Activated T-helper 1 cell treated with Interleukin-2 at 50 U/mL for 16 hours (primary cell): ENCODE measurements at places on chromosomes 13 and 19.

DNA sequence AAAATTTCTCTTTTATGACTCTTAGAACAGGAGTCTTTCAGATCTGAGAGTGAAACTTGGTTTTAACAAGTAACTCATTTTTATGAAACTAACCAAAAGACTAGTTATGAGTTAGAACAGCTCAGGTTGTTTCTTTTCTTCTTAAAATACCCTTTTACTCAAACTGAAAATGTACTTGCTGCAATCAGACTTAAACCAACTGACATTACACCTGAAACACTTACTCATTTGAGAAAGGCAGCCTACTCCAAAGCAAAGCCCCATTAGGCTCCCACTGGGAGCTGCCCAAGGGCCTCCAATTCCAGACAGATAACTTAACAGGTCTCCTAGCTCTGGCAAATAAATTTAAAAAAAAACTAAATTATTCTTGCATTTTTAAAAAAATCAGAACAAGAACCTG, 3.6 kb downstream of the FOXO1 start:
- DNase-seq: no peak

DNA sequence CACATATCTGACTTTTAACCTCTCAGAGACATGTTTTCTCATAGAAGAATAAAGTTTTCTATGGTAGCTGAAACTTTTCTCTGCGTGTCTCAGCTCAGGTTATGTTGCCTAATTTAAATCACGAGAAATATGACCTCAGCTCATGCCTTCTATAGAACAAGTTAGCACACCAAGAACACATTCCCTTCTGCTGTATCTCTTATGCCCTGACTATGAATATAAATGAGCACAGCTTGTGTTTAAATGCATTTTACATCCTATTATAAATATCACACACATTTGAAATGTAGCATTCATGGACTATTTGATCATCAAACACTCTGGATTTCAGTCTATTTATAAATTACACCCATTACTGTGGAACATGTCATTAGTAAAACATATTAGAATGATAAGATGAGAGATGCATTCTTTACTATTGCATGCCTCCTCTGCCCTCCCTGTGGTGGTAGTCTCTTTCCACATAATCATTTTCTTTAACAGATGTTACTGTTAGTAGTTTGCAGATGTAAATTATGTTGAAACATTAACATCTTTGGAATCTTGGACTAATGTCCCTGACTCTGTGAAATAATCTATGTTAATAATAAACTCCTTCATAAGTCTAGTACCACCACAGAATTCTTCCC, 2044.9 kb upstream of the PCDH20 start:
- no peak for DNase-seq

GRCh38 chr19:14768001-14768400, 10.4 kb downstream of the ADGRE2 start:
- DNase-seq: no peak

DNA sequence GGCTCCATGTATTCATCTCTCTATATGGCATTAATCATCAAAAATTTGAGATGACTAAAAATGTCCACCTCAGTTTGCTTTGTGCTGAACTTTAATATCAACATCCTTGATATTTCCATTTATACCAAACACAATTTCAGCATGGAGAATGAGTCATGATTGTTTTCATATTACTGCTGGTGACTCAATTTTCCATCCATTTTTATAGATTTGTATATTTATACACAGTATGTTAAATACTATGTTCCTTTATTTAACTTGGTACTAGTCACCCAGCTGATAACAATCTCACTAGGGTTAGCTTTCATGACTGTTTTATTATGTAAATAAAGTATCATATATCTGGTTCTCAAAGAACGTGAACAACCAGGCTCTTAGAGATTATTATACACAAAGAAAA, 1255.1 kb downstream of the SLITRK1 start:
- no peak for DNase-seq

- DNase-seq: no peak
These were observed 23.2 kb upstream of the RPL21 start for GRCh38 chr13:27228131-27228530.

- no peak for DNase-seq
These were observed 195.7 kb downstream of the PDS5B start for GRCh38 chr13:32781906-32782305.

- no peak for DNase-seq
These were observed 227.6 kb downstream of the FGF9 start for GRCh38 chr13:21898459-21898858.

DNA sequence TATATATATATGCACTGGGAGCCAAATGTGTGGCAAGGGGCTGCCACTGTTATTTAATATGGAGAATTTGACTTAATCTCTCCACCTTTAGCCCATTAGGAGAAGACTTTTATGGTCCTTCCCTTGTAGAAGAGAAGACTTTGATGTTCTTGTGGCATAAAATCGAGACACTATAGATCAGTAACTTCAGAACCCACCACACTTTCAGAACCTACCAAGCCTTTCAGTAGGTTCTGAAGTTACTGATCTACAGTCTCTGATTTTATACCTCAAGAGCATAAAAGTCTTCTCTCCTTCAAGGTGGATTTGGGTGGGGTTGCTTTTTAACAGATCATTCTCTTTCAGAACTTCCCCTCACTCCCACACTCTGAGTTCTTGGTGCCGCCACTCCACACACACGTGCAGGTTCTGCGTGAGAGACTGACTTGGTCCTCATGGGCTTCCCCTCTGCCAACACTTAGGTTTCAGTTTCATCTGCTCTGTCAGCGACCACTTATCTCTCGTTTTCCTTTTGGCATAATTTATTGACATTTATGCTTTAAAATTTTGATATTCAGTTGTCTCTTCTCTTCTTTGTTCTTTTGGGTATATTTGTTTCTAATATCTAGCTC, 213.4 kb upstream of the PCDH17 start:
- DNase-seq: no peak

DNA sequence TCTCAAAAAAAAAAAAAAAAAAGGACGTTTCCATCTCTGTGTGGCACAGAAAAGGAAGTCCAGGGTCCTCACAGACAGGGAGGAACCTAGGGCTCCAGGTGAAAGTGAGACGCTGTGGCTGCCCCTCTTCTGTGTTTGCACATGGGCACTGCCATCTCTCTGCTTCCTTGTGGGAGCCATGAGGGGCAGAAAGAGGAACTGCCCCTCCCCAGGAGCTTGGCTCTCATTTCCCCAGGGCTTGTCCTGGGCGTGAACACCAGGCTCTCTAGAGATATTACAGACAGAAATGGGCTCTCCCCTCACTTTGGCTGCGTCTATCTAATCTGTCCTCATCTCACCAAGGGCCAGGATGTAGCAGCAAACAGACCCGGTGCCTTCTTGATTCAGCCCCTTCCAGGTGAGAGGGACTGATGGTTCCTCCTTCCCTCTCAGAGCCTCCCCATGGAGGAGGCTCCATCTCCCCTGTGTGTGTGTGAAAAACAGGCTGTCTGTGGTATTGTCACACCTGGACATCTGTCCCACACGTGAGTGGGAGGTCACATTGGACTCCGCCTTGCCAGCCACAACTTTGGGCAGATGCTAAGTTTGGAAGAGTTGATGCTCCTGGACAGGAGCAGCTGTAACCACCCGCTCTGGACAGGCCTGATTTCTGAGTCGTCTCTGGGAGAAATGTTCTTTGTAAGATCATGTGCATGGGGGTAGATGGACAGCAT, 840 bp upstream of the LILRA4 start:
- DNase-seq: no peak

- no peak for DNase-seq
These were observed 688 bp downstream of the ZNF606 start for GRCh38 chr19:58001895-58002369.

GRCh38 chr13:99004978-99005377, 27.1 kb upstream of the DOCK9 start:
- no peak for DNase-seq

GRCh38 chr13:86945584-86945983, 725.6 kb upstream of the SLITRK5 start:
- no peak for DNase-seq

DNA sequence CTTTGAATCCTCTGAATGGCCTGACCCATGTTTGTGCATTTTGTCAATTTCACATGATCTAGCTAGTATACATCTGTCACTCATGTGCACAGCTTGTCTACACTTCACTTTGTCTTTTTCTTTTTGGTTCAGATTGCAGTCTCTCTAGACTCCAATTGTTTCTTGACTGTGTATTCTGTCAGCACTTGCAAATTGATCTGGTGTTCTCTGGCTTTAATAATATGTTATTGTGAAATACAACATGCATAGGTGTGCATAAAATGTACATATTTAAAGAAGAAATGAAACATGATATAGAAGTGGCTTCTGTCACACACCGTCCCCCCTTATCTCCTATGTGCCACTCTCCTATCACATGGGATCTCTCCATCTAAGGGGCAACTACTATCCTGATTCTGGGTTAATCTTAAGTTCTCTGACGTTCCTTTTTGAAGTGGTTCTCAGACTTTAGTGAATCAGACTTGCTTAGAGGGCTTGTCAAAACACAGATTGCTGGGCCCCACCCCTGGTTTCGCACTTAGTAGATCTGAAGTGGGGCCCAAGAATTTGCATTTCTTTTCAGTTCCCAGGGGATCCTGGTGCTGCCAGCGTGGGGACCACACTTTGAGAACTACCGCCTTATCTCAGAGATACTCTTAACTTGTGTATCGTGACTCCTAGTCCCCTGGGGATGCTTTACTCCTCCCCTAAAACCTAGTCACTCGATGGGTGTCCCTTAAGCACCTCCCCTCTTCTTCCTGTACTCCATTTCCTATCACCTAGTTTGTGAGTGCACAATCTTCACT, 5.8 kb downstream of the KRTDAP start:
- DNase-seq: no peak

DNA sequence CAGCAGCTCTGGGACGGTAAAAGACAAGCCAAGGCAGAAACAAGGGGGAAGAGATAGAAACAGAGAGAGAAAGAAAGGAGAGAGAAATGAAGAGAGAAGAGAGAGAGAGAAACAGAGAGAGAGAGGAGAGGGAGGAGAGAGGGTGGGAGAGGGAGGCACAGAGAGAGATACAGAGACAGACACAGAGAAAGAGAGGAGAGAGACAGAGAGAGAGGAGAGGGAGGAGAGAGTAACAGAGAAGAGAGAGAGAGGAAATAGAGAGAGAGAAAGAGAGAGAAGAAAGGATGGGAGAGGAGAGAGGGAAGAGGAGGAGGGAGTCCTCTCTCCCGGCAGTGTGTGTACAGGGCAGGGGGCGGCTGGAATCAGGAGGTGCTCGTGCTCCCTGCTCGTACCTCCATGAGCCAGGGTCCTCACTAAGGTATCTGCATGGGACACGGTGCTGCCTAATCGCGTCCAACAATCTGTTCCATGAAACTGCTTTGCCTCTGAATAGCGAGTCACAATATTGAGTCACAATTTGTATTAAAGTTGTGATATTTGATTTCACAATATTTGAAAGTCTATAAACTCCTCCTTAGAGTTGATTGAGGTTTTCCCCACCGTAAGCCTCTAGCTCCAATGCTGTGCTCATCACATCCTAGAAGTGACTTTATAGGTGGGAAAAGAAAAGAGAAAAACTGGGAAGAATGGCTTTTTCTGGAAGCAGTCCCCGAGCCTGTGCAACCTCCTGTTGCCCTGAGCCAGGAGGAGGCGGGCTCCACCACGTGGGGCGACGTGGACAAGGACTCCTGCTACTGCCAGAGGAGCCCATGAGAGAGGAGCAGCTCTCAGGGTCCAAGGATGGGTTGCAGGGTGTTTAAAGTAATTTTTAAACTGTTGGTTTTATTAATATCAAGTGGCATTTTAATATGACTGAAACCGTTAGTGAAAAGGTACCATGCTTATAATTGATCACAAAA, 81.7 kb upstream of the ARHGEF7 start:
- no peak for DNase-seq

GRCh38 chr19:43507880-43508279, 3.3 kb upstream of the PHLDB3 start:
- DNase-seq: no peak

GRCh38 chr13:55815458-55816033, 1325.2 kb upstream of the PRR20A start:
- no peak for DNase-seq

- DNase-seq: no peak
These were observed 84.2 kb downstream of the COL4A2 start for GRCh38 chr13:110391273-110391672.

DNA sequence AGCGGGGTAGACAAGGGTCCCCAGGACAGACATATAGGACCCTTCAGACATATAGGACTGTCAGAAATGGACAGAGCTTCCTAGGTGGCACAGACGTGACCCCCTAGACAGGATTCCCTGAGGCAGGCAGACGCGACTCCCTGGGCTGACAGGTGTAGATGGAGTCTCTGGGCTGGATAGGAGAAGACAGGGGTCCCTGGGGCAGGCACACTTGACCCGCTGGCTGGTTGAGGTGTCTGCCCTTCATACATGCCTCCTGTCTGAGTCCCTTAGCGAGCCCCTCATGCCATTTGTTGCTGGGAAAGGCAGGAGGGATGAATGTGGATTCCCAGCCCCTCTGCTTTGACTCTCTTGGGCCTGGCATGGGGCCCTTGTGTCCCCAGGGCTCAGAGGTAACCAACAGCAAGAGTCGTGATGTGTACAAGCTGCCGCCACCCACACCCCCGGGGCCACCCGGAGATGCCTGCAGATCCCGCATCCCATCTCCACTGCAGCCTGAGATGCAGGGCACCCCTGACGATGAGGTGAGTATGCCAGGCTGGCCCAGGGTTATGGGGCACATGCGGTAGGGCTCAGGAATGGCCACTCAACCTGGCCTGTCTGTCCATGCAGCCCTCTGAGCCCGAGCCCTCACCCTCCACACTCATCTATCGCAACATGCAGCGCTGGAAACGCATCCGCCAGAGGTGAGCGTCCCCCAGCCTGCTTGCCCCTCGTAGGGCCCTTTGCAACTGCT, 3.0 kb downstream of the HSPB6 start:
- DNase-seq: no peak

GRCh38 chr19:39544226-39544903, 4.4 kb upstream of the EID2 start:
- DNase-seq: no peak

DNA sequence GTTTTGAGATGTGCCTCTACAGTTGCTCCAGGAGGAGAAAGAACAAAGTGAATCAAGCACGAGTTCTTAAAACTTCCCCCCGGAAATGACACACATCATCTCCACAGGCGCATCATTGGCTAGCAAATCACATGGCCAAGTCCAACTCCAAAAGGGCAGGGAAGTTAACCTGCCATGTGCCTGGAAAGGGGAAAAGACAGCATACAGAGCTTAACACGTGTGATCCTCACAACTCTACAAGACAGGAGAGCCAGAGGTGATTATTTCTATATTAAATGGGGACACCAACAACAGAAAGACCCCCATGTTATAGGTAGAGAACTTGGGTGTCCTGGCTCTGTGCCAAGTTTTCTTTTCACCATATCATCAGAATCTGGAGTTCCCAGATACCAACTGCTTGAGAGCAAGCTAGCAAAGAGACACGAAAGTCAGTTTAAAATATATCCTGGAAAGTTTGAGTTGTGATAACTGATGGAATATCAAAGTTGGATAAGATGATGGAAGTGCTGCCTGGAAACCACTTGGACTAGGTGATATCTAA, 871.1 kb downstream of the UQCRFS1 start:
- no peak for DNase-seq
